ENCODE measurements at places on chromosomes 5 and 9.

GRCh38 chr5:150512368-150512747, 4.4 kb downstream of the NDST1 start:
- DNase-seq, result no peak

DNA sequence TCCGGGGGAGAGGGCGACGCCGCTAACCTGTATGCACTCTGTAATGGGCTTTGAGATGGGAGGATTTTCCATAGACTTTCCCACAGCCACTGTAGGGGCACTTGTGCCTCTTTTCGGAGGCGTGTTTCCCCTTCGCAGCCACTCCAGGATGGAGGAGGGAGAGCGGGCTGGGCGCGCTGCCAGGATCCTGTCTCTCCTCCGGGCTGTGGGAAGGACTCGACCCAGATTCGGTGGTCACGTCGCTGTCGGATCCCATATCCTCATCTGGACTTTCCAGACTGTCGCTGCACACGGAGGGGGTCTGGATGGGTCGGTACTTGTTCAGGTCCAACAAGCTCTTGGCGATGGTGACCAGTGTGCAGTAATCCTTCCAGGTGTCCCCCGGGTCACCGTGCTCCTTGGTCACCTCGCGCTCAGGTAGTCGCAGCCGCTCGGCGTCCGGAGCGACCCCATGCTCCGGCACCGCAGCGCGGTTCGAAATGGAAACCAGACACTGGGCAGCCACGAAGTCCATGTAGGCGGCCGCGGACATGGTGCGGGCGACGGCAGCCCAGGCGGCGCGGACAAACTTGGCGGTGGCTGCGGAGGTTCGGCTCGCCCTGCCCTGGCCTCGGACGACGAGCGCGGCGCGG, 1.5 kb downstream of the KLF9 start:
- DNase-seq, result peak; percentile 25

- no peak for DNase-seq
Observed at GRCh38 chr9:103183701-103184171, 188.6 kb downstream of the CYLC2 start.

DNA sequence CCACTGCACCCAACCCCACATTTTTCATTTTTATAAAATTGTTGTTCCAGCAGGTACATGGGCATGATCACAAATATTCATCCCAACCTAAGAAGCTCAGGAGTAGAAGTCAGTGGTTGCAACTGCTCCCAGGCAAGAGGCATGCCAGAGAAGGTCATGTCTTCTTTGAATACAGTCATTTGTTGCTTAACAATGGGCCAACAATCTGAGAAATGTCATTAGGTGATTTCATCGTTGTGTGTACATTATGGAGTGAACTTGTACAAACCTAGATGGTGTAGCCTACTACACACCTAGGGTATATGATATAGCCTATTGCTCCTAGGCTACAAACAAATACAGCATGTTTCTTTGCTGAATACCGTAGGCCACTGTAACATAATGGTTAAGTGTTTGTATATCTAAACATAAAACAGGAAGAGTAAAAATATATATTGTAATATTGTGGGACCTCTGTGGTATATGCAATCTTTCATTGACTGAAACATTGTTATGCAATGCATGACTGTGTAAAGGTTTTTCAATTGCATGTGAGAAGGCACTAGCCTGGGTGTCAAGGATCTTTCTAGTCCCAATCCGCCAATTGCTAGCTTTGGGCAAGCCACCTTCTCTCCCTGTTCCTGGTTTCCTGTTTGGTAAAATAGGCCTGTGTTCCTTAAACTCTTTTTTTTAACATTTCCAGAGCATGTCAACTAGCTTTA, 27.6 kb downstream of the ATP10B start:
- DNase-seq, result no peak

DNA sequence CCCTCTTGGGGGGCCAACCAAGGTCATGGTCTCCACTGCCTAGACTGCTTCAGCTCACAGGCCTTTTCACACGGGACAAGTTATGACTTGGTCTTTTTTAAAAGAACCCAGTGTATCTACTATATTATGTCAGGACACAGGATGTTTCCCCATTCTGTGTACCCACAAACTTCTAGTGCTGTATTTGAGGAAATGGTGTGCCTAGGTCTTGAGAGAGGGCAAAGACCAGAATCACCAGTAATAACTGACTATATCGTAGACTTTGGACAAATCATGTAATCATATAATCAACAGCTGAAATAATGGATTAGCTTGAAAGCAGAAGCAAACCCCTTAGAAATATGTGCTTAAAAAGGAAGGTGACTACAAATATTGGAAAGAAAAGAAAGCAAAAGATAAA, 133.3 kb downstream of the ARL15 start:
- no peak for DNase-seq

GRCh38 chr9:1837453-1838084, 177.6 kb upstream of the SMARCA2 start:
- no peak for DNase-seq

- DNase-seq, result no peak
Observed at GRCh38 chr9:108377382-108377781, 478.4 kb downstream of the ACTL7B start.

GRCh38 chr5:13659391-13659790, 285.1 kb downstream of the DNAH5 start:
- DNase-seq, result no peak

DNA sequence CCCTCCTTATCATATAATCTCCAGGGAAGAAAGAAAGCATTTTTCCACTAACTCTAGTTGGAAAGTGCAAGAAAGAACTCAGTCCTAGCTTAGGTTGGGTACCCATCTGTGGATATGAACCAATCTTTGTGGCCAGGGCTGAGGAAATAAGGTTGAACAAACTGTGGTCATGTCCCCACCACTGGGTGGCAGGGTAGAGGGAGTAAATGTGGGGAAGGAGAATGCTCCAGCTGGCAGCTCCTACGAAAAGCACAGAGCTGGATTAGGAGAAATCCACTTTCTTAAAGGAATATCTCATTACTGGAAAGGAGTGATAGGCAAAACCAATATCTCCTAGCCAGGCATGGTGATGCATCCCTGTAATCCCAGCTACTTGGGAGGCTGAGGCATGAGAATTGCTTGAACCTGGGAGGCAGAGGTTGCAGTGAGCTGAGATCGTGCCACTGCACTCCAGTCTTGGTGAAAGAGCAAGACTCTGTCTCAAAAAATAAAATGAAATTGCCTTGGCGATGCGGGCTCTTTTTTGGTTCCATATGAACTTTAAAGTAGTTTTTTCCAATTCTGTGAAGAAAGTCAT, 175.1 kb downstream of the CCDC192 start:
- no peak for DNase-seq

- DNase-seq, result no peak
Observed at GRCh38 chr5:92181656-92182055, 798.5 kb upstream of the ARRDC3 start.

DNA sequence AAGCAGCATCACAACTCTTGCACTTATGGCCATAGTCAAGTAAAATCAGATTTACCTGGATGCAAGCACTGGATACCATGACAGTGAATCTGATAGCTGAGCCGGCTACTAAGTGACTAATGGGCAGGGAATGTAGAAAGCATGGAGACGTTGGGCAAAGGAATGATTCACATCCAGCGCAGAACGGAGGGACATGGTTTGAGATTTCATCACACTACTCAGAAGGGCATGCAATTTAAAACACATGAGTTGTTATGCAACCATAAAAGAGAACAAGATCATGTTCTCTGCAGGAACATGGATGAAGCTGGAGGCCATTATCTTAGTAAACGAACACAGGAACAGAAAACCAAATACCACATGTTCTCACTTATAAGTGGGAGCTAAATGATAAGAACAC, 169.1 kb upstream of the PIK3R1 start:
- no peak for DNase-seq

Measured in activated CD4-positive, alpha-beta T cell treated with anti-CD3 and anti-CD28 coated beads for 24 hours (primary cell).